ENCODE measurements at places on chromosomes 7 and 10. TPM values are rescaled to one million over a fixed set of nuclear protein-coding genes. Genes with fewer than 3 reads are reported as not detected.

GRCh38 chr7:3767917-3768777 is 467.1 kb downstream of the SDK1 start:
- no peak for DNase-seq

GRCh38 chr7:158407581-158408317 is 179.9 kb downstream of the PTPRN2 start:
- no peak for DNase-seq

GRCh38 chr7:1501487-1502270 is 2.5 kb downstream of the INTS1 start:
- no peak for DNase-seq

DNA sequence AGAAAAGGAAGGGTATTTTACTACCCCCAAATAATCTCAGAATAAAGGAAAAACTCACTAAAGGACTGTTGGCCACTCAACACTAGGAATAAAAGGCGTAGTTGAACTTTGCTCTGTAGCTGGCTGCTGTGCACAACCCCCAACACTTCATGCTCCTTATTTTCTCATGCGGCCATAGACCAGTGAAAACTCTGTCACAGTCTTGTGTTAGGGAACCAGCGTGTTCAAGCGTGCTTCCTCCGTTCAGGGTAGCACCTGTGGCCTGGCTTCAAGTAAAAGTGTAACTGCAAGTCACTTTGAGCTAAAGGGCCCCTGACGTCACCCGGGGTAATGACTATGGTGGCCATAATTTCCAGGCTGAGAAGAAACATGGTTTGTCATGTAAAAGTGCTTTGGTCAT is 27.0 kb downstream of the BLNK start:
- DNase-seq: no peak

DNA sequence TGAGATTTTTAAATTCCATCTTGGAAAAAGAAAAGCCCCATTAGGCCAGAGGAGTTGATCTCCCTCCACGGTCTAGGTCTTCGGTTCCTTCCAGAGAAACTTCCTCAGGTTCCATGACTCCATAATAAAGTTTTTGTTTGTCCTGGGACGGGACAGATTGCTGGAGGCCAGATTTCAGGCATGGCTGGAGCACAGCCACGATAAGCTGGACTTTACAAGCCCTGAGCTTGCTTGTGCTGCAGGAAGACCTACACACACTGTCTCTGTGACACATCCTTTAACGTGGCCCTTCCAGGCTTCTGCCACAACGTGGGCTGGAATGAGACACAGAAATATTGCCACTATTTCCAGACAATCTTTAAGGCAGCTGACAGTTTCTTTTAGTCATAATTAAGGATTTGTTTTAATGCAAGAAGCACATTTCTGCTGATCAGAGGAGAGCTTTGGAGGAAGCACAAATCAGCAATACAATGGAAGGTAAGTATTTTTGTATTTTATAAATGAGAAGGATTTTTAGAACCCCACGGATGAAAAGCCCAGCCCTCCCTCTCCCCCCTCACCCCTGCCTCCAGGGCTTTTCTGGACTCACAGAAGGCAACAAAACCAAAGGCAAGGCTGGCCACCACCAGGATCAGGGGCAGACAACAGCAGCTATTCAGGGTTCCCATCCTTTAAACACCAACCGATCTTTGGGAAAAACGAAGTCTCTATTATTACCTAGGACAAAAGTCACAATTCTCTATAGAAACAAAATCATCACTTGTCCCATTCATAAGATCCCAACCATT is 6.5 kb downstream of the CTBP2 start:
- DNase-seq: no peak

DNA sequence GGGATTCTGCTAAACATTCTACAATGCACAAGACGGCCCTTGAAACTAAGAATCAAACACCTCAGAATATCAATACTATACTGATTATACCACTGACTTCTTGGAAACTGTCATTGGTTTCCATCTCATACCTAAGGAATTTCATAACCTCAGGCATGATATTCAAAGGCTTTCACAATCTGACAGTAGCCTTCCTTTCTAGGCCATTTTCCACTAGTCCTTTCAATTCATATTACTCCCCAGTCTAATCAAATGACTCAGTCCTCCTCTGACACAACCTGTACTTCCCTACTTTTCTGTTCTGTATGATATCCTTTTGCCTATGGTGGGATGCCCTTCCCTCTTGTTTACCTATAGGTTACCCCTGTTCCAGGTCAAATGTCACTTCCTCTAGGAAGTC is 48.3 kb downstream of the CSTF2T start:
- DNase-seq: no peak

- no peak for DNase-seq
Measured at GRCh38 chr7:2040893-2041270, 191.9 kb downstream of the MAD1L1 start.

- DNase-seq: no peak
Measured at GRCh38 chr7:83882551-83882950, 233.6 kb upstream of the SEMA3E start.

GRCh38 chr7:25151773-25152172 is 26.7 kb upstream of the CYCS start:
- no peak for DNase-seq

DNA sequence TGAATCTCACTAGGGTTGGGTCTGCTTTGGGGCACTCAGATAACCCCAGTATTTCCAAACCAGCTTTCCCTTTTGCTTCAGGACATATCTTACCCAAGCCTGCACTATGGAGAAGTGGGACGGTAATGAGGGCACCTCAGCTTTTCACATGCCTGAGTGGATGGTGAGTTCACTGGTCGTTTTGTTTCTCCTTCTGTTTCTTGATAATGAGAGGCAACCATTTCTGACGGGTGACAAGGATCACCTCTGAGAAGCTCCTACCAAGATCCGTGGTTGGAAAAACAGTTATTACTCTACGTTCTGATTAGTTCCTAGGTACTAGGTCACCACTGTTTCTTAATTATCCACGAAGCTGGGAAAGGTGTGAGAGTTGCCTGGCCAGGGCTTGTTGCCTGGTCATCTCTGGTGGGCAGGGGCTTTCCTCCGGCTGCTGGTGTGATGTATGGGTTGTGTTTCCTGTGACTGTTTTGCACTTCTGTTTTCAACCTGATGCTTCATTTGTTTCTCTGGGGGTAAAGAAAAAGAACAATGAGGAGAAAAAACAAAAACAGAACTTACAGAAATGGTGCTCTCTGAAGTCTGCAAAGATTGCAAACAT is 65.7 kb upstream of the STRIP2 start:
- DNase-seq: no peak

- DNase-seq: no peak
Measured at GRCh38 chr10:129836253-129836652, 127.8 kb downstream of the EBF3 start.

DNA sequence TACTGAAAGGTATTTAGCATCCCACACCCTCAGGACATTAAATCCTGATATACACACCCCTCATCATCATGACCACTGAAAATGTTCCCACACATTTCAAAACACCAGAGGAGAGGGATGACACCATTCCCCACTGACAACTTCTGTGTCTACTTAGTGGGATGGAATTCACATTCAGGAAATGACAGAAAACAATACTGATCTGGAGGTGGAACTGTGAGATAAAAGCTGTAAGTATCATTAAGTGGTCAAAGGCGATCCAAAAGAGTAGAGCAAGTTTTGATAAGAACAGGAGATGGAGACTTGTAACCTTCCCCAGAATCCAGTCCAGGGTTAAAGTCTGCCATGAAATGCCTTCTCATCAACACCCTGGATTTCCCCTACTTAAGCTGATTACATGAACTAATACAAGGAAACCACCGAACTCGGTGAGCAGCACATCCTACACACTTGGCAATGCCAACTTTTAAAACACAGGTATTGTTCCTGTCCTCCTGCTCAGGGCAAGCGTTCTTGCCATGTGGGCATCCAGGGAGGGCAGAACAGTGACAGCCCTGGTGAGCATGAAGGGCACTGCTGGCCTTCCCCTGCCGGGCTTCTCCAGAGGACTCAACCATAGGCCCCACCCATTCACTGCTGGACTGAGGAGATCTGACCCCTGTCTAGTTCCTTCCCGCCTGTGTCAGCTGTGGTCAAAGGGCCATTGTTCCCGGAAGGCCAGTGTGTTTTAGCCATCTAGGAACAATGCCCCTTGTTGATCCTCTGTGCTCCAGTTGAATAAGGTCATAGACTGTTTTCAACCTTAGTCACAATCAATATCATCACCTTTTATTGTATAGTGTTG is 85.0 kb downstream of the SGMS1 start:
- no peak for DNase-seq

- peak; percentile 75 for DNase-seq
Measured at GRCh38 chr10:60943316-60944057, 498 bp downstream of the RHOBTB1 start.

- no peak for DNase-seq
Measured at GRCh38 chr7:45579391-45579801, 5.2 kb downstream of the ADCY1 start.

The HPS1 gene
- 29.6 TPM for polyA plus RNA-seq

The ENKUR gene
- 1.5 TPM for polyA plus RNA-seq

The LBX1 gene
- not detected for polyA plus RNA-seq

The MYO1G gene
- 0.49 TPM for polyA plus RNA-seq

The NUTM2D gene
- polyA plus RNA-seq: 6.9 TPM

The PTF1A gene
- not detected for polyA plus RNA-seq

The GBX1 gene
- polyA plus RNA-seq: 0.27 TPM
